ENCODE measurements at places on chromosomes 2 and 18.

DNA sequence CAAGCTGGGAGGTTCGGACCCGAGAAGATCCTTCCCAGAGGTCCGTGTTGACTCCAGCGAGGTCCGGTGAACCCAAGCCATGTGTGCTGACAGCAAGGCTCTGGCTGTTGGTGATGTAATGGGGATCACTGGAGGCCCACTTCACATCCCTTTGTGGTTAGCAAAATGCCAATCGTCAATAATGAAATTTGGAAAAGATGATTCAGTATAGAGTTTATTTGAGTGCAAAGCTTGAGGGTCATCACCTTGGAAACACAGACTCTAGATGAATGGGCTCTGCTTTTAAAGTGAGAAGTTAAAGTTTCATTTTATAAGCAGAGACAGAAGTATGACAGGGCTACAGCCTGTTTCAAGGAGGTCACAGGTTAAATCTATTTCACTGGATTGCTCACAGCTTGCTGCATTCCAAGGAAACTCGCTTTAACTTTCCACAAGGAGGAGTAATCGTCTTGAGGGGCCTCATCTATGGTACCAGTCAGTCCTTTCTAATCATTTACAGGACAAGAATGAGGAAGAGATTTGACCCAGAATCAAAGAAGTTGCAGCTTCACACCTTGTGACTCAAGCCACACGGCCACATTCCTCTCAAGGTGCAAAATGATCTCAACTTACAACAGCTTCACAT, 140.5 kb downstream of the TPO start:
- DNase-seq, result no peak

DNA sequence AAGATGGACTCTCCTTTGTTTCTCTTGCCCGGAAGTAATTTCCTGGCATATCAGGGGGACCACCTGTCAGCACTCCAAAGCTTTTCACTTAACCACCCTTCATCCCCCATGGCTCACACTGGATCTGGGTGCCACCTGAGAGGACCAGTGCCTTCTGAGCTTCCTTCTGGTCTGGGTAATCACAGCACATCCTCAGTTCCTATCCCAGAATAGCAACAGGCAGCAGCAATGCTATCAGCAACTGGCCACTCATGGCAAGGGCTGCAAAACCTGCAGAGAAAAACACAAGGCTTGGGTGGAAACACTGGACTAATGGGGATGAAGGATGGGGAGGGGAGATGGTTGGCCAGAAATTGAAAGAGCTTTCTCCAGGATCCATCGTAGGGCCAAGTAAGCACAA, 59.9 kb upstream of the STPG4 start:
- DNase-seq, result no peak

GRCh38 chr2:174673876-174674275, 76.3 kb upstream of the WIPF1 start:
- no peak for DNase-seq

- DNase-seq, result no peak
Observed at GRCh38 chr2:3476321-3476984, 42.9 kb downstream of the ADI1 start.

GRCh38 chr18:10724666-10725065, 198.8 kb downstream of the NAPG start:
- DNase-seq, result no peak

DNA sequence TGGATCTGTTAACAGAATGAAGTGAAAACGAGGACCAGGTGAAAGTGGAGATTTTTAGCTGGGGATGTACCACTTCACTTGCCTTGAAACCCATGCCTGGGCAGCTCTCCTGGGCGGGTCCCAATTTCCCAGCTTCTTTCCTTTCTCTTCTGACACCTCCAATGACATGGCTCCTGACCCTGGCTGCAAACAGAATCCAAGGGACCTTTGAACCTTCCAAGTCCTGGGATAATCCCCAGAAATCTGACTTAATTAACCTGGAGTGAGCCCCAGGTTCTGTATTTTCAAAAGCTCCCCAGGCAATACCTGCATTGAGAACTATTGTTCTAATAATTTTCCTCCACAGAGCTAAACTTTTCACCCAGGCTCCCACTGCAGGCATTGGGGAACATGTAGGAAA, 495.9 kb downstream of the CNTNAP5 start:
- DNase-seq, result no peak

- no peak for DNase-seq
Observed at GRCh38 chr2:176935543-176936102, 277.0 kb upstream of the HNRNPA3 start.
